Activated naive CD4-positive, alpha-beta T cell (primary cell): ENCODE measurements at places on chromosomes 12 and 14.

DNA sequence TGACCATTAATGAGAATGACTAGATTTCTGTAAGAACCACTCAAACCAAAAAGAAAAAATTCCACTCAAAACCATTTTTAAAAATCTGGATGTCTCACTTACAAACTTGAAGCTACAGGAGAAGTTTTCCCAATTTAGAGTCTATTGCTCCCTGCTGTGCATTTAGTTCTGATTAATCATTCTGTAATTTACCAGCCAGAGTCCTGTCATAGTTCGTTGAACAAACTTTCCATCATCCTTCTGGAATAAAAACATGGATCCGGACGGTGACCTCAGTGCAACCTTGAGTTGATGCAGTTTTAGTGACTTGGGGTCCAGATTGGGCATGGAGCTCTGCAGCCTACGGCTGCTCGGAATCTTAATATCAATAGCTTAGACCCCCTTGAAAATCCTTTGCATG lies 73.4 kb downstream of the PRMT8 start:
- no peak for DNase-seq

GRCh38 chr12:52951126-52951525 lies 2.2 kb downstream of the KRT18 start:
- DNase-seq, result no peak

DNA sequence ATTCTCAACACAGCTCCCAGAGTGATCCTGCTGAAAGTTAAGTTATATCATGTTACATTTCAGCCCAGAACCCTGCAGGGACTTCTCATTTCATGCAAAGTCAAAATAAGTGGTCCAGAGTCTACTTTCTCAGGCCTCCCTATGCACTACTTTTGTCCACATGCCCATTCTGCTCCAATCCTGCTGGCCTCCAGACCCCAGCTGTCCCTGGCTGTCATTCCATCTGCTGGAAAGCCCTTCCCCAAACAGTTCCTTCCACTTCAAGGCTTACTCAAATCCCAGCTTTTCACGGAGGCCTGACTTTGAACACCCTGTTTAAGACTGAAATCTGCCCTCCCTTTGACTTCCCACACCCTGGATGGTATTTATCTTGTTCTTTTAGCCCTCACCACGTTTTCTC lies 109.8 kb upstream of the DNM1L start:
- no peak for DNase-seq

DNA sequence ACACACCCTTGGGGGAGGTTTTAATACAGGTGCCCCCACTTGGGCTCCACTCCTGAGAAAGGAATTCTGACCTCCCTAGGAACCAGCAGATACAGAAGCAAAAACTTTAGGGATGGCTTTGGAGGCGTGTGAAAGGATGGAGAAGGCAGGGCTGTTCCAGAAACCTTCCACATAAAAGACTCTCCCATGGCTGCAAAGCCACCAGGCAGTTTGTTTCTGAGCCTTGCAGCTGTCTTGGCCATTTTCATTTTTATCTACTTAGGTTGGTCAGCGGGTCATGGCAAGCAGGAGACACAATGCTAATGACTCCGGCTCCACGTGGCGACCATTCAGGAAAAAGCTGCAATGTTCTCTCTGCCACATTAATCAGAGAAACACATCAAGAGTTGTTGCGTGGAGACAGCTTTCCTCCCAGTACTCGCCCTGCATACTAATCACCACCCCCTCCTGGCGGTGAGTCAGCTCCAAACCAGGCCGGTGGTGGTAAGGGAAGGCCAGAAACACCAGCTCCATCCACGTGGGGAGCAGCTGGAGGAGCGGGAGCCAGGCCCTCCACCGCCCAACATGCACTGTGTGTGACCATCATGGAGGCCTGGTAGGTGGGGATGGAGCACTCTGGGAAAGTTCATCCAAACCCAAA lies 30.9 kb upstream of the IRF2BPL start:
- no peak for DNase-seq

DNA sequence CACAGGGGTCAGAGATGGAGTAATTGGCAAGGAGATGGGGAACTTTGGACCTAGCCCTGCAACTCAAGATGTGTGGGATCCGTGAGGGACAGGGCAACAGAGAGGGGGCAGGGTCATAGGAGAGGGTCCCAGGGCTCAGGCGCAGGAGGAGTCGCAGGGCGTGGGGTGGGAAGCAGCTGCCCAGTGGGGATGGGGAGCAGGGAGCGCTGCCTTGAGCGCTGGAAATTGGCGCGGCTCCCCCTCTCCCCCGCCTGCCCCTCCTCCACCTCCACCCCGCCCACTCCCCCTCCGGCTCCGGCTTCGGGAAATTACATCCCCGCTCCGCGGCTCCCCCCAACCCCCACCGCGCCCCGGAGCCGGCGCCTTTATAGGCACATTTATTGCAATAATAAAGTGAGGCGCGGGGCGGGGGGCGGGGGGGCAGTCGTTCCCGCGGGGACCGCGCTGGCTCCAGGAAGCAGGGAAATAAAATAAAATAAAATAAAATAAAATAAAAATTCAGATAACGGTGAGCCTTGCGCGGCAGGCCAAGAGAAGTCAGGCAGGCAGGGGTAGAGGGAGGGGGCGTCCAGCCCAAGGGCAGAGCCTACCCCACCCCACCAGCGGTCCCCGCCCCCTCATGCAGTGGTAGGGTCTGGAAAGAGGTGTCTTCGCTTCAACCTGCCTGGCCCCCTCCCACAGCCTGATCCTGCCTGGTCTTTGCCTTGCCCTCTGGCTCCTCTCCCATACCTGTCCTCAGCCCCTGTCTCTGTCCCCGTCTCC lies 3.6 kb downstream of the NXPH4 start:
- no peak for DNase-seq

DNA sequence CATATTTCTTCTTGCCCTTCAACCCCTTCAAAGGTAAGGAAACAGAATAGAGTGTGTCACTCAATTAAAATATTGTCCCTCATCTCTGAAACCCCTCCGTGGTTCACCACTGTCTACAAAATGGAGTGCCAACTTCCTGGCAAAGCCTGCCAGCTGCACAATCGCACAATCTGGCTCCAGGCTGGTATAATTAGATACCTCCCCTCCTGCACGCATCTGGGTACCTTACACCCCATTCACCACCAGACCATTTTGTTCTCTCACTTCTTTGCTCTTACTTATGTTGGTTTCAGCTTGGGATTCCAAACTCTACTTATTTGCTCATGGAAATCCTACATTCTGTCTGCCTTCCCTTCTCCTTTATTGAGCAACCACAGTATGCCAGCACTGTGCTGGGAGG lies 314.9 kb downstream of the NUAK1 start:
- DNase-seq, result no peak

GRCh38 chr12:26627335-26627734 lies 205.7 kb downstream of the ITPR2 start:
- DNase-seq, result no peak

GRCh38 chr12:104213952-104214351 lies 1.6 kb upstream of the TXNRD1 start:
- DNase-seq, result no peak

DNA sequence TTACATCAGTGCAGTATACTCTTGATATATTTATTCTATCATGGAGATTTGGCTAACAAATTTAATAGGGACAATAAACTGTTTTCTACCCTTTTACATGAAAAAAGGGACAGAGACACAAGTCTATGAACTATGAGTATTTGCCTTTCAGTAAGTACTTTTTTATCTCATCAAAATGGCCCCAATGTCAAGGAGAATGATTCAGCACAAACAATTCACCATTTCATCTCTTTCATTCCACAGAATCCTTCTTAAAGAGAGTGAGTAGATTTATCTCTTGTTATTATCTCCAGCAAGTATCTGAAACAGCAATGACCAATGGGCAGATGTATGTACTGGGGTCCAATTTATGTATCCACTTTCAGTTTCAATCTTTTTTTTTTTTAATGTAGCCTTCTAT lies 447.5 kb downstream of the NPAS3 start:
- no peak for DNase-seq

DNA sequence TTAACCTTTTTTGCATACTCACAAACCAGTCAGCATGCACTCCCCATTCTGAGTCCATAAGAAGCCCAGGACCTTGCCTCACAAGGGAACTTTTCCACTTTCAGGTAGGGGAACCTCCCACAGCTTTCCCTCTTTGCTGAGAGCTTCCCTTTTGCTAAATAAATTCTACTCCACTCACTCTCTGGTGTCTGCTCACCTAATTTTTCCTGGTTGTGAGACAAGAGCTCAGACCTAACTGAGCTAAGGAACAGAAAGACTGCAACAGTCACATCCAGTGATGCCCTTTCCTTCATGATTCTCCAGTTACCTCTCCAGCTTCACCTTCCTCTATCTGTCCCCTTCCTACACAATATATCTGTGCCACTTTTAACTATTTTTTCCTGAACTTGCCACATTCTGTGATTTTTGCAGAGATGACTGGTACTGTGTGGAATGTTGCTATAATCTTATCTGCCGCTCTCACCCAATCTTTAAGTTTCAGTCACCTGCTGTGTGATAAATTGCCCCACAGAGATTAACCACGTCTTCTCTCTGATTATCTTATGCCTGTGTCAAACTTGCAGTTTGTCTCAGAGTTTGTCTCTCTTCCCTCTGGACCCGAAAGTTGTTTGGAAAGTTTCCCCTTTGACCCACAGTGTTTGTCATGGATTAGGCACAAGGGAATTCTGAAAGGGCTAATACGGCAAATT lies 737.1 kb upstream of the FLRT2 start:
- DNase-seq, result no peak
